ENCODE measurements at places on chromosomes 11 and 22.

GRCh38 chr22:40602231-40602630 lies 34.3 kb downstream of the MRTFA start:
- no peak for DNase-seq

DNA sequence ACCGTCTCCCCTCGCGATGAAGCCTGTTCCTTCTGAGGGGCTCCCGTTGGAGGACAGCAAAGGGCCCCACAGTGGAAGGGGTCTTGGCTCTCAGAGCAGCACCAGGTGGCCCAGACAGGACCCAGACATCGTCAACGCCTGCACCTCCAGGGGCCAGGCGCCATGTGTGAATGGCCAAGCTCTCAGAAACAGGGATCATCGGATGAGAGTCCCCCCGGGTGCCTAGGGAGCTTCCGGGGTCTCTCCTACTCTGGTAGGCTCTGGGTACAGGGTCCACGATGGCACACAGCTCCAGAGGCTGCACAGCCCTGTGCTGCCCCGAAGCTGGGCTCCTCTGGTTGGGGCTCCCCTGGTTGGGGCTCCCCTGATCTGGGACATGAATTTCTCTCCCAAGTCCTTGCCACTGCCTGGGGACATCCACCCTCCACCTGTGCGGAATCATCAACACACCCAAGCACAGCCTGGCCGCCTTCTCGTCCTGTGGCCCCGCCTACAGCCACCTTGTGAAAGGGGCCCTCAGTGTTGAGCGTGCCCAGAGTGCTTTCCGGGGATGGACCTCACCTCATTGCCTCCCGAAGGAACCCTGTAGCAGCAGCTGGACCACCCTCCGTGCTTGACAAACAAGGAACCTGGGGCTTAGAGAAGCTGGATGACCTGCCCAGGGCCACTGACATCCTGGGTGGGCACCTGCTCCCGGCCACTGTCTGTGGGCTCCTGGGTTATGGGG lies 929.0 kb downstream of the BRD1 start:
- no peak for DNase-seq

GRCh38 chr11:117706322-117706814 lies 90.6 kb downstream of the DSCAML1 start:
- DNase-seq: no peak

- DNase-seq: no peak
Observed at GRCh38 chr11:2466869-2467694, 22.3 kb downstream of the KCNQ1 start.

DNA sequence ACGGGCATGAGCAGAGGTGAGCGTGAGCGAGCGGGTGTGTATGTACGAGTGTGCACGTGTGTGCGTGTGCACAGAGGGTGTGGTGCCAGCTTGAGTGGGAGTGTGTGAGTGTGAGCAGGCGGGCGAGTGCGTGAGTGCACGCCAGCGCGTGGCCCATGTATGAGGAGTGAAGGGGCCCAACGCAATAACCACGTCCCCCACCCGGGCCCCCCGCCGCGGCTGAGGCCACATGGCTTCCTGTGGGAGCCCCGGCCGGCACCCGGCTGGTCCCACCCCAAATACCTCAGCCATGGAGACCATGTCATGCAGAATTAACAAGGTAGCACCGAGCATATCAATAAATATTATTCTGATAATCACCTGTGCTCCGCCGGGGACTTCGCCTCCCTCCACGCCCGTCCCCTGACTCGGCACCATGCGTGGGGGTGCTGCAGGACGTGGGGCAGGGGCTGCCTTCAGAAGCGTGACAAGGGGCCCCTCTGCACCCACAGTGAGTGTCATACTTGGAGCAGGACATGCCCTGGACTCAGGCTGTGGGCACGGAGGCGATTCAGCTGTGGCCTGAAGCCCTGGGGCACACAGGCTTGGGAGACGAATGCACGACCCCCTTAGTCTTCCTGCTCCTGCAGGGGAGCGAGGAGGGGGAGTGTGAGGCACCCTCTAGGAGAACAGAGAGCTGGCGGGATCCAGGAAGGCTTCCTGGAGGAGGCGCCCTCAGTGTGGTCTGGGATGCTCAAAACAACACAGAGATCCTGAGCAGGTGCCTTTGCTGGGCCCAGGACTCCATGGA lies 5.6 kb upstream of the TRABD start:
- DNase-seq: no peak

GRCh38 chr11:19410032-19410431 lies 169.3 kb upstream of the E2F8 start:
- DNase-seq: no peak

- DNase-seq: peak; percentile 38
Observed at GRCh38 chr11:130071211-130071712, 1.6 kb downstream of the APLP2 start.

- DNase-seq: no peak
Observed at GRCh38 chr22:47043835-47044721, 281.6 kb downstream of the TBC1D22A start.

- no peak for DNase-seq
Observed at GRCh38 chr11:131303611-131304119, 66.8 kb upstream of the NTM start.

DNA sequence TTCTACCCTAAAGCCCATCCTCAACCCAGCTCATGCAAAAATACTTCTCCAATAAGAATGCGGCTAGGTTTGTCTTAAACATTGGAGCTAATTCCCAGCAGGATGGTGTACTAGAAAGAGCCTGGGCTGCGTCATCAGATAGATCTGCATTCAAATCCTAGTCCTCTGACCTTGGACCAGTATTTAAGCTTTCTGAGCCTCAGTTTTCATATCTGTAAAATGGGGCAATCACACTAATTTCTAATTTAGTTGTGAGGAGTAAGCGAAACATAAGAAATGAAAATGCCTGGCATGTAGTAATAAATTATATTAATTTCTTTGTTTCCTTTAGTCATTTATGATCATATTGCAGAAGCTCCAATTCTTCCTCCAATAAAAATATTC lies 32.2 kb upstream of the ACCSL start:
- no peak for DNase-seq

GRCh38 chr11:6253197-6253596 lies 6.4 kb upstream of the CCKBR start:
- no peak for DNase-seq

DNA sequence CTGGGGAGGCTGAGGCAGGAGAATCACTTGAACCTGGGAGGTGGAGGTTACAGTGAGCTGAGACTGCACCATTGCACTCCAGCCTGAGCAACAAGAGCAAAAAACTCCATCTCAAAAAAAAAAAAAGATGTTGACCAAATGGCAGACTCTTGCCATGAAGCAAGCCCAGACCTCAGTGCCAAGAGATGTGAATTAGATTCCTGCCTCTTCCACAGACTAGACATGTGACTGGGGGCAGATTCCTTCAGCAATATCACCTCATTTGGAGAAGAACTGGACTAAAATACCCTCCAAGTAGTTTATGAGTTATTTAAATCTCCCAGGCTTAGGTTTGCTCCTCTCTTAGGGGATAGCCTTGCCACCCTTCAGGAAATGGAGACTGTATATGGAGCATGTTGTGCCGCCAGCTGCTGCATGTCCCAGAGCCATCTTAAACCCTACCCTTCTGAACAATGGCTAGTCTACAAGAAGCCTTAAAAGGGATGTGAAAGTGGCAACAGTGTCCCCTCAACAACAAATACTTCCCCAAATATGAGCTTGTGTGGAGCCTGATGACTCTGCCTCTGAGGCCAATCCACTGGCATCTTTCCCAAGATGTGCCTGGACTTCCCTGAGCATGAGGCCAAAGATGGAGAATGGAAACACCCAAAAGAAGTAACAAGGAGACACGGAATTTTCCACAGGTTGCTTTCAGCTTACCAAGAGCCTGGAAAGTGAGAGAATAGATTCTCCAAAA lies 763 bp upstream of the MS4A7 start:
- no peak for DNase-seq

- DNase-seq: no peak
Observed at GRCh38 chr22:38312261-38312800, 4.9 kb downstream of the CSNK1E start.

- DNase-seq: no peak
Observed at GRCh38 chr22:29105468-29105867, 32.6 kb downstream of the KREMEN1 start.

GRCh38 chr11:82680252-82680651 lies 53.4 kb downstream of the FAM181B start:
- DNase-seq: no peak

DNA sequence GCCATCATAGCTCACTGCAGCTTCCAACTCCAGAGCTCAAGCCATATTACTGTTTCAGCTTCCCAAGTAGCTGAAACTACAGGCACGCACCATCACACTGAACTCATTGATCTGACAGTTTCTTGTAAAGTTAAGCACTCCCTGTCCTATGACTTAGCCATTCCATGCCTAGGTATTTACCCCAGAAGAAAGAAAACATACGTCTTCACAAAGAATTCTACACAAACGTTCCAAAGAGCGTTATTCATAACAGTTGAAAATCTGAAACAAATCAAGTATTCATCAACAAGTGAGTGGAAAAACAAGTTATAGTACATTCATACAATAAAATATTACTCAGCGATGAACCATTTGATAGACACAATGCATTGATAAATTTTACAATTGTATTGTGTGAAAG lies 7.8 kb upstream of the NLRP10 start:
- no peak for DNase-seq

- no peak for DNase-seq
Observed at GRCh38 chr22:20247010-20247505, 21.1 kb downstream of the RTN4R start.

- no peak for DNase-seq
Observed at GRCh38 chr11:47229161-47229560, 14.4 kb downstream of the DDB2 start.

- no peak for DNase-seq
Observed at GRCh38 chr11:123159183-123159857, 35.7 kb downstream of the CLMP start.

DNA sequence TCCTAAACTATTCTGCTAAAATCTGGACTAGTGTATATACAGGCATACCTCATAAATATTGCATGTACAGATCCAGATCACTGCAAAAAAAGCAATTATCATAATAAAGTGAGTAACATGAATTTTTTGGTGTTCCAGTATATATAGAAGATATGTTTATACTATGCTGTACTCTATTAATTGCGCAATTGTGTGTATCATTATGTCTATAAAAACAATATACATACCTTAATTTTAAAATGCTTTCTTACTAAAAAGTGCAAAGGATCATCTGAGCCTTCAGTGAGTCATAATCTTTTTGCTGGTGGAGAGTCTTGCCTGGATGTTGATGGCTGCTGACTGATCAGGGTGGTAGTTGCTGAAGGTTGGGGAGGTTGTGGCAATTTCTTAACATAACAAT lies 35.4 kb upstream of the CEP295 start:
- no peak for DNase-seq

GRCh38 chr22:23184764-23185113 lies 4.4 kb downstream of the BCR start:
- peak; percentile 62 for DNase-seq

- no peak for DNase-seq
Observed at GRCh38 chr22:28481725-28482124, 197.9 kb downstream of the TTC28 start.

- no peak for DNase-seq
Observed at GRCh38 chr11:120914601-120915000, 109.3 kb upstream of the TBCEL start.

- DNase-seq: no peak
Observed at GRCh38 chr22:37243402-37244113, 511 bp downstream of the RAC2 start.

- DNase-seq: peak; percentile 83
Observed at GRCh38 chr11:1382831-1383607, 6.7 kb upstream of the BRSK2 start.

DNA sequence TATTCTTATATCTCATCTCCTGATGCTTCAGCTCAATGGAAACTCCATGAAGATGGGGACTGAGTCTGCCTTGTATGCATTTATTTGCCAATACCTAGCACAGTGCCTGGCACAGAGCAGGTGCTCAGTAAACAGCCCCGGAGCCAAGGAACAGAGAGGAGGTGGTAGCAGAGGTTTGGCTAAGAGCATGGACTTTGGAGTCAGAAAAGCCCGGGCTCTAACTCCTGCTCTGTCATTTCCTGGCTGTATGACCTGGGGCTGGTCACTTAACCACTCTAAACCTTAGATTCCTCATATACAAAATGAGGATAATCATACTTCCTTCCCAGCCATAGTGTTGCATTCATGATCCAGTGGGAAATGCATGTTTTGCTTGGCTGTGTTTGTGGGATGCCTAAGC lies 36.6 kb downstream of the TP53I11 start:
- no peak for DNase-seq

DNA sequence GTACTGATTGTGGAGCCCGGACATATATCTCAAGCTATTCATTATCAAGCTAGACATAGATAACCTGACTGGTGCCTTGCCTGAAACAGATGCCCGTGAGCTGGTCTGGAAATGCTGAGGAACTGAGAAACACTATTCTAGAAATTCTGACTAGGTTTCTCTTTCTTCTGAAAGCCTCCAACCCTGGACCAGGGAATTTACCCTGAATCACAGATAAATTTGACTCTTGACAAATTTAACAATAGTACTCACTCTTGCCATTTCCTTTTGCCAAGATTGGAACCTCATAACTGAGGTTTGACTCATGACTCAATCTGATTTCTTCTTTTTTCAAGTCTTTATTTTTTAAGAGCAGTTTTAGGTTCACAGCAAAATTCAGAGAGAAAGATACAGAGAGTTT lies 189.6 kb upstream of the SYN3 start:
- DNase-seq: no peak

DNA sequence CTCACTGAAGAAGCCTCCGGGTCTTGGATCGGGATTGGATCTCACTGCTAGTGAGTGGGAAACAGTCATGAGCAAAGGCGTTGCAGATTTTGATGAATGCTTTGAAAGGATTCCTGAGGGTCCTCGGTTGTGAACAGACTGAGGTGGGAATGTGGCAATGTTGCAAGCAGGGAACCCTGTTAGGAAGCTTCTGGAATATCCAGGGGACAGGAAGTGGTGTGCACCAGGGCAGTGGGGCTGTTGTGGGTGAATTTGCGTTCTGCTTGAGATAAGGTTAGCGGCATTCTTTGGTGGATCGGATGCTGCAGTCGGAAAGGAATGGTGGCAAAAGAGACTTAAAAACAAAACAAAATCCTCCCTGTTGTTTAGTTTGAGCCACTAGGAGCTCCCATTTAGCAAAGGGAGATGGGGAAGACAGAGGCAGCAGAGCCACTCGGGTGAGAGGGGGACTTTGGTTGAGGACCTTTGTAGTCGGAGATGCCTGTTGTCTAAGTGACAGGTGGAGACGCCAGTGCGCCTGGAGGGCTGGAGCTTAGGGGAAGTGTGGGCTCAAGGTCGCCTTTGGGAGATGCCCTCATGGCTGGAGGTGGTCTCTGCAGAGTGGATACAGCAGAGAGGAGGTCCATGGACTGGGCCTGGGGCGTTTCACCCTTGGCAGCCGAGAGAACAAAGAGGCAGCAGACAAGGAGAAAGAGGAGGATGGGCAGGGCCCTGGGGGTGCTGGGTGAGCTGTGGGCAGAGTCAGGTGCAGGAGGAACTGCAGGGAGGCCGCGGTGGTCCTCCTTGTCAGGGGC lies 37.6 kb downstream of the CSF2RB start:
- DNase-seq: no peak
